Fibroblast of the aortic adventitia (primary cell): ENCODE measurements at places on chromosomes 2 and 18. TPM values are rescaled to one million over a fixed set of nuclear protein-coding genes. Genes with fewer than 3 reads are reported as not detected.

Gene SOX11
- 0.54 TPM in 1 of 2 replicates, not detected in the other for total RNA-seq

Gene RTP5
- total RNA-seq: not detected in 2 replicates

Gene HOXD13
- not detected in 2 replicates for total RNA-seq

Gene ERMN
- total RNA-seq: 0.18 TPM in 1 of 2 replicates, not detected in the other

Gene OTOF
- not detected in 2 replicates for total RNA-seq
